T-helper 22 cell (primary cell): ENCODE measurements at places on chromosomes 4 and X.

DNA sequence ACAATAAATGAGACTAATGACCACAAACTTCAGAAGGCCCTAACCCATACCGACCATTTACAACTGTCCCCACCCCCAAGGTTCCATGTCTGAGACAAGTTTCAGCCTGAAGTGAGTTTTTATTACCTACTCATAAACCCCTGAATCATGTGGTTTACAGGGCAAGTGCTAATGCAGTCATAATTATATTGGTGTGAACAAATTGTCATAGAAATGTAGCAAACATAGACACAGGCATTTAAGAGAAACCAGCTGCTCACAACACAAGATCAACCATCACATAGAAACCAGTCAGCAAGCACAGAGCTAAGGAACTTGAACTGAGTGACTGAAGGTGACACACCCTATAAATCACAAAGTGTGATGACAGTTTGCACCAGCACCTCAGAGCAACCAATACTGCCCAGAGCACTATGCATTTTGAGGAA, 173.8 kb upstream of the MID1 start:
- DNase-seq = no peak

GRCh38 chr4:120948382-120948781, 25.9 kb upstream of the PRDM5 start:
- DNase-seq = no peak

- no peak for DNase-seq
Measured at GRCh38 chr4:185672151-185672550, 136.8 kb upstream of the PDLIM3 start.

- no peak for DNase-seq
Measured at GRCh38 chr4:74395633-74396032, 30.7 kb downstream of the EREG start.

DNA sequence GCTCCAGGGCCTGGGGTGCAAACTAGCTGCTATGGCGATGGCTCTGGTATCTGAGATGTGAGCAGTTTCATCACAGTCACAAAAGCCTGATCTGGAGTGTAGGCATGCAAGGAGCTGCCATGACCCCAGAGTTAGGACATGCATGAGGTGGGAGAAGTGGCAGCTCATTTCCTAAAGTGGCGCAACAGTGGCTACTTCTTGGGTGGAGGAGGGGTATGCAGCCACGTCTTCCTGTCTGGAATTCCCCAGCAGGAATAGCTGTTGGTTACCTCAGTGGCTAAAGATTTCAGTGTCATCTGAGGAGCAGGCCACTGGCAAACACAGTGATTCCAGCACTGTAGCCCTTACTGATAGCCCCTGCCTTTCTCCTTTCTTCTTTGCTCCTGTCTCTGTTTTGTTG, 1382.5 kb downstream of the C4orf33 start:
- DNase-seq = no peak
